NCI-H1417 (cell line): ENCODE measurements at places on chromosomes 6 and 20.
A peak's percentile ranks its signal among the peaks of the same experiment; 100 is the strongest.

- peak; percentile 5 for DNase-seq
Measured at GRCh38 chr6:42171813-42172581, 1.2 kb upstream of the GUCA1A start.

DNA sequence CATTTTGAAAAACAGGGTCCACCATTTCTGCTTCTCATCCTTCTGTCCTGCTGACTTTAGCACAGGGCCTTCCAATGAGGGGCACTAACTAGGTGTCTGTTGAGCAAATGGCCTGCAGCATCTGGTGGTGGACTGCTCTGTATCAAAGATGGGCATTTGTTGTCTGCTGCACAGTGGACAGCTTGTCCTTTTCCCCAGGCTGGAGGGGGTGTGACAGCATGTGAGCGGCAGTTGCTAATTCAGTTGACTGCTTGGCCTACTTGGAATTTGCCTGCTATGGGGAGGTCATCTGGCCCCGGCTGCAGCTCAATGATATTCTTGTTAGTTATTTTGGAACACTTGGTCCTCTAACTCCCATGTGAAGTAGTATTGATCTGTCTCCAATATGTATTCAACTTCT lies 93.7 kb downstream of the SH3BGRL2 start:
- no peak for DNase-seq

GRCh38 chr6:135012764-135013163 lies 41.9 kb downstream of the HBS1L start:
- no peak for DNase-seq

- DNase-seq, result no peak
Measured at GRCh38 chr6:19399406-19399805, 437.8 kb upstream of the ID4 start.

- no peak for DNase-seq
Measured at GRCh38 chr20:50671626-50672025, 19.7 kb downstream of the RIPOR3 start.

DNA sequence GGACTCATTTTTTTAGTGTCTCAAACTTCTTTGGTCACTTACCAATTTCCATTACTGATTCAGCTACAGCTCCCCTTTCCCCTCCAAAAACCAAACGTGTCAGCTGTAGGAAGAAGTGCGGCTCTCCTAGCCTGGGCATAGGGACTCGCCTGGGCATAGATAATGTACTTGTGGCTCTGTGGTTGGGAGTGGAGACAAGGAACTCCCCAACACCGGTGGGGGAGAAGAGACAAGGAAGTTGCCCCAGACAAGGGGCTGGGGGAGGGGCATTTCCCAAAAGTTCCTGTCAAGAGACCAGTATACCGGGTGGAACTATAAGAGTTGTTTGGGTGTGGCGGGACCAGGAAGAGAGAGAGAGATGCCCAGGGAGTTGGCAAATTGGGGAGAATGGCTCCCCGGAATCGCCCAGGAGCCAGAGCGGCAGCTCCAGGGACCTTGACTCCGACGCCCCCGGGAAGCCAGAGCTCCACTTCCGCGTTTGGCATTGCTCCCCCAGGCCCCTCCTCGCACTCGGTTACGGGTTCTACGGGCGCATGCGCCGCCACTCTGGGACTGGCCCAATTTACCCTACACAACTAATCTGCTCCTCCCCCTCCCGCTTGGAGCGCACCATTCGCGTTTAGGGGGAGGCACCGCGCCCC lies 871 bp upstream of the ZFAND3 start:
- DNase-seq, result peak; percentile 99

- no peak for DNase-seq
Measured at GRCh38 chr6:82183642-82184282, 63.8 kb downstream of the IBTK start.

DNA sequence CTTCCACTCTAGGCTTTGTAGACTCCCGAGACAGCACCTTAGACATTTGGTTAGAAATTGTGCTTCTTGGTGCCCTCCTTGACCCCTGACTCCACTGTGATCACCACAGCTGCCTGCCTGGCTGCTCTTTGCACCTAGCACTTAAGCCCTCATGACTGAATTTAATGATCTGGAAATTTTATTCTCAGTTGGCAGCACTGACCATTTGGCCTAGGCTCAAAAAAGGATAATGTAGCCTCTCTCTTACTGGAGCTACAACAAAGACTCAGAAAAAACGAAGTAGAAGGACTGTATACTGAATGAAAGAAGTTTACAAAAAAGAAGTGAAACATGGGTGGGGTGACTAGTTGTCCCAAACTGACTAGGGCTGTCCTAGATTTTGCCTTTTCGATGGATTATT lies 11.3 kb upstream of the ABRACL start:
- DNase-seq, result no peak

GRCh38 chr6:42140032-42140431 lies 2.4 kb downstream of the C6orf132 start:
- no peak for DNase-seq

DNA sequence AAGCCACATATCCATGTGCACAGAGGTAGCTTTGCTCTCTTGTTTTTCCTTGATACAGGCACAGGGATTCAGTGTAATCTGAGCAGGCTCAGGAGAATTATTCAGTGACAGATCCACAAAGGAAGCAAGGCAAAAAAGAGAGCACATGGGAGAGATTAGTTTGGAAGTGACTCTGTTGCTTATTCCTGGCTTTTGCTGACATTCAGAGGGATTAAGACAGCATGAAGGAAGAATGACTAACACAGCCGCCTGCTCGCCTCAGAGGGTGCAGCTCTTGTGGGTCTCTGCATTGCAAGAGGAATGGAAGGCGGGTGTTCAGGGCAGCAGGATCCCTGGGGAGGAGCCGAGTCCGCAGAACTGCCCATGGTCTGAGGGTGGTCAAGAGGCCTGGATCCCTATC lies 203.4 kb upstream of the KCNQ5 start:
- no peak for DNase-seq

DNA sequence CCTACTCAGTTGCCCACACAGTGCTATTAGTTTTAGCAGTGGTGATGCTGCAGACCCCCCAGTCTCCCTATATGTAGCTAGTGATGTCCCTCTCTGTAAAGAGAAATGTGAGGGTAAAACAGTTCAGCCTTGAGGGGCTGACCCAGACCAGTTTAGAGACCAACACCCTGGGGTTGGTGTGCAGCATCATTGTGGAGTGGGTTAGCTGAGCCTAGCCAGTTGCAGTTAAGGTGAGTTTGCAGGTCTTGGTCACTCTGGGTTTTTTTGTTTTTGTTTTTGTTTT lies 401 bp upstream of the B3GALT4 start:
- no peak for DNase-seq

- no peak for DNase-seq
Measured at GRCh38 chr6:129498541-129498940, 211.4 kb downstream of the ARHGAP18 start.

GRCh38 chr6:34238585-34239499 lies 2.2 kb downstream of the HMGA1 start:
- no peak for DNase-seq

DNA sequence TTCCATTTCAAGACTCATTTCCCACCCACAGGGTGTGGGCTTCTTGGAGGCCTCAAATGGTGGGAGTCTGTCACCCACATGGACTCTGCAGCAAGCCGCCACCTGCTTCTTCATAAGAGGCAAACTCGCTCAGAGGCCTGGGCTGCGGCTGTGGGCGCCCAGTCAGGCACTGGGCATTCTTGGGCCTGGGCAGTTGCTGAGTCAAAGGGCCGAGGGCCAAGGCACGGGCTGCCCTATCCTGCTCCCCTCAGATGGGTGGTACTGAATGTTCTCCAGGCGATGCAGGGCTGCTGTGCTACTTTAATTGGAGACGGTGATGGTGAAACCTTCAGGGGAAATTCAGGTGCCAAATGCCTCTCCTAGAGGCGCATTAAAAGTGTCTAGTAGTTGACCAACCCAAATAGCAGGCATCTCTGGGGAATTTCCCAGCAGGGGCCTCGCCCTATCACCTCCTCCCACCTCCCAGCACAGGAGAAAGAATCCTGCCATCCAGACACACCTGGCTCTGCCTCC lies 57.9 kb downstream of the MAFB start:
- no peak for DNase-seq

- no peak for DNase-seq
Measured at GRCh38 chr6:6694368-6694780, 105.9 kb downstream of the LY86 start.

DNA sequence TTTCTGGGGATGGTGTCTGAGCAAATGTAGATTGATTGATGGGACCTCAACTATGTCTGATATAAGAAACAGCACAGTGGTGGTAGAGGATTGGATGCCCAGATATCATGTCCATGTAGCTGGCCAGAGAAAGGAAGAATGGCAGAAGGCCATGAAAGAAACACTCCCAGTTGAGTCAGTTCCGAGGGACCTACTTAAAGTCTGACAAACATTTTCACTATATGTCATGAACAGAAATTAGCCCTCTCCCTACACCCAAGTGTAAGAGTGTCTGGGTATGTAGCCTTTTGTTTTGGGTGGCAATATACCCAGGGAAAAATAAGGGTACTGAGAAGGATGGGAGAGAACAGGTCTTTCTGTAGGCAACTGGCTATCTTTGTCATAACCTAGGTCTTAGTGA lies 434.2 kb downstream of the BCKDHB start:
- DNase-seq, result no peak

DNA sequence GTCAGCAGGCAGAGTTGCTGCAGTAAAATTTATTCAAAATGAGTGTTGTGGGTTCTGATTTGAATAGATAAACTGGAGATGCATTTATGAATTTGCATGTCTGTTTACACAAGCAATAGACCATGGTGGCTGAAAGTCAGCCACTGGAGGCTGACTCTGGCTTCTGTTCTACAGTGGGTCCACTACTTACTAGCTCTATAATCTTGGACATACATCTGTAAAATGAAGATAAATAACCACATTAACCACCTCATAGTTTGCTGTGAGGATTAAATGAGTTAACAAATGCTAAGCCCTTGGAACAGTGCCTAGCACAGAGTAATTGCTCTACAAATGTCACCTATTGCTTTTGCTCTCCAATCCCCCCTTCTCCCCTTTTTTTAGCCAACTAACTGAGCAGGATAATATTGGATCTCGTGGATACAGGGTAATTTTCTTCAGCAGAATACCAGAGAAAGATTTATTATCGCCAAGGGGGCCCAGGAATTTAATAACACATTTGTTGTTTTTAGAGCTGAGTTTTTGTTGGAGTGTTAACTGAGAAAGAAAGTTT lies 1.4 kb upstream of the PM20D2 start:
- DNase-seq, result no peak

GRCh38 chr6:153698637-153699036 lies 340.4 kb upstream of the OPRM1 start:
- no peak for DNase-seq

GRCh38 chr6:26445934-26446667 lies 5.8 kb downstream of the BTN3A3 start:
- DNase-seq, result no peak

- no peak for DNase-seq
Measured at GRCh38 chr6:84739866-84740208, 24.6 kb downstream of the TBX18 start.

GRCh38 chr6:32713241-32713640 lies 27.9 kb upstream of the HLA-DQA2 start:
- no peak for DNase-seq

DNA sequence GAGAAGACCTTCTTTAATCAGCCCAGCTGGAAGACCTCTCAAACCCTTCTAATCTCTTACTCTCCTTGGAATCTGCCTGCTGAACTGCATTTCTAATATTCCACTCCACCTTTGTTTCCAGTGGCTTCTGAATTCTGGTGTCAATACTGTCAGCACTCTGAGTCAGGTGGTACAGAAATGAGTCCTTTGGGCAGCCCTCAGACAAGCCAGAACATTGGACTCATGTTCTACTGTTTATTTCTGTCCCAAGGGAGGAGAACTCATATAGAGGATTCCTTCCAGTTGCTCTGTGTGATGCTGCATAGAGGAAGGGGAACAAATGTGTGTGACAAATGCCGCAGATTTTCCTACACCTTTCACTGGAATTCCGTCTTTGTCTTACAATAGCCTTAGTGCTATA lies 114.8 kb downstream of the PHF3 start:
- DNase-seq, result no peak

DNA sequence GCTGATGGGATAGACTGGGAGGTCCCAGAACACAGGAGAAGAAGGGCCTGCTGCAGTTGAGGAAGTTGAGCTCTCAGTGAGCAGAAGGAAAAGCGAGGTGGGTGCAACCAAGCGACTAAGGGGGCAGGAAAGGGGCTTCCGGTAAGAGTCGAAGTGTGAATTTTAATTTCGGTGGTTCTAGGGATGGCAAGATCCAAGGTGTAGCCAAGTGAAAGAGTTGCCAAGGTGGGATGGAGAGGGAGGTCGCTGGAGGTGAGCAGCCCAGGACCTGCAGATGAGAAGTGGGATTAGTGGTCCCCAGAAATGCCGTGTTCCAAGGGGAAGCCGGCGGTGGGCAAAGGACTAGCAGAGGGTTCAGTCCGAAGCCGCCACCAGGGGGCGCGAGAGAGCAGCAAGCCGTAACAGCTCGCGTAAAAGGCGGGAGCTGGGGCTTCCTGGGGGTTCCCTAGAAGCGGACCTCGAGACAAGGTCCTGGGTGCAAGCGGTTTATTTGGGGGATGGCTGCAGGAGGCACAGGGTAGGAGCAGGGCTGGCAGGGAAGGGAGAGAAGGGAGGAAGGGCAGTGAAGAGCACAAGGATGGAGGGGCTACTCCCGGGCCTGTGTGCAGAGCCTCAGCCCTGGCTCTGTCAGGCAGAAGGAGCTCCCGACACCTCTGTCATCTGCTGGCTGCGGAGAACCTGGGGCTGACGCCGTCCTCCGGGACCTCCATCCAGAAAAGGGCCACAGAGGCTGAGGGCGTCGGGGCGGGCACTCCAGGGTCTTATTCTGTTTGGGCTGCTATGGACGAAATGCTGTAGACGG lies 103.6 kb downstream of the PAX1 start:
- DNase-seq, result no peak

DNA sequence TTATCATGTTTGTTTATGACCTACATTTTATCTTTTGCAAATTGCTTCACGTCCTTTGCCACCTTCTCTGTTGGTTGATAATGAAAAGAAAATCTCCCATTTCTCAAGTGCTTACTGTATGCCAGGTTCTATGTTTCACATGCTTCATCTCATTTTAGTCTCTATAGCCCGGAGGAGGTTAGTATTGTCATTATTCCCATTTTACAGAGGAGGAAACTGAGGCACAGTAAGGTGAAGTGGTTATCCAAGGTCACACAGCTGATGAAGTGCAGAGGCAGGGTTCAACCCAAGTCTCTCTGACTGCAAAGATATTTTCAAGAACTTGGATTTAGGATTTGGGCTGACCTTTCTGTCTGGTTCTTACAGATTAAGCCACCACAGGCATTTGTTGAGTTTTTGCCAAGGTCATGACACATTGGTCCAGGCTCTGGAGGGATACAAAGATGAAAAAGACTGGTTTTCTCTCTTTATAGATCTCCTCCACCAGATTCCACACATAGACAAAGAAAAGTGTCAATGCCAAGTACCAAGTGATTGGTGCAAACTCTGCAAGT lies 20.6 kb downstream of the CNBD2 start:
- no peak for DNase-seq
